Left colon (tissue), 2 donors: ENCODE measurements at places on chromosomes 6 and 20.

DNA sequence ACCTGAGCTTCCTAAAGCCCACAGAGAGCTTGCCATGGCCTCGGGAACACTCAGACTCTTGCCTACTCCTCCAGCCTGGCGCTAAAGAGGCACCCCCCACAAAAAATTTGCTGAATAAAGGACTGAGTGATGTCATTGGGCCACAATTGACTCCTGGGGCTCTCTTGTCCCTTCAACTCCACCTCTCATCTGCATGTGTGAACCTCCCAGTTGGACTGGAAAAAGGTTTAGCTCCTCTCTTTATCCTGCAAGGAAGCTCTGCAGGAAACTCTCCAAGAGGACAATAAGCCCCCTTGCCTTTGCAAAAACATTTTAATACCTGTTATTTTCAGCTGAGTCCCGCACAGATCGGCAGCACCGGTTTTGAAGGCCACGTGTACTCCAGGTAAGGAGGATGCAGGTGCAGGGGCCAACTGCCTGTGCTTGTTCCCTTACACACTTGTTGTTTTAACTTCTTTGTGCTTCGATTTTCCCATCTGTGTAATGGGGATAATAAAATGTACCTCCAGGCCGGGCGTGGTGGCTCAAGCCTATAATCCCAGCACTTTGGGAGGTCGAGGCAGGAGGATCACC, 107.3 kb downstream of the TFAP2C start:
- DNase-seq: no peak

- no peak for DNase-seq
Measured at GRCh38 chr6:41167173-41167963, 4.5 kb upstream of the TREM2 start.

DNA sequence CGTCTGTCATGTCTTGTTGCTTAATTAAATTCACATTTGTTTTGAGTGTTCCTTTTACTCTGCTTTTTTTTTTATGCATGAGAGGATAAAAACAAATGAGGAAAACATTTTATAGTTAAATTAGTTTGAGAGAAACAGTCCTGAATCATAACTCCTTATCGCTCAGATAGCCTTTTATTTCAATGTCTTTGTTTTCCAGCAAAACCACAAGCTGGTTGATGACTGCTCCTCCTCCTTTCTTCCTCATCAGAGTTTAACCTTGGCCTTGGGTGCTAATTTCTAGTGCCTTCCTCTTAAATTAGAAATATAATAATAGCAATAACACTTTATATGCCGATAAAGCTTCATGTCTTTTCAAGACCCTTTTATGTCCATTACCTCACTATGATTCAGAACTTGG, 3.1 kb downstream of the NOX3 start:
- DNase-seq: no peak

GRCh38 chr6:57106990-57107389, 17.0 kb downstream of the ZNF451 start:
- DNase-seq: no peak

DNA sequence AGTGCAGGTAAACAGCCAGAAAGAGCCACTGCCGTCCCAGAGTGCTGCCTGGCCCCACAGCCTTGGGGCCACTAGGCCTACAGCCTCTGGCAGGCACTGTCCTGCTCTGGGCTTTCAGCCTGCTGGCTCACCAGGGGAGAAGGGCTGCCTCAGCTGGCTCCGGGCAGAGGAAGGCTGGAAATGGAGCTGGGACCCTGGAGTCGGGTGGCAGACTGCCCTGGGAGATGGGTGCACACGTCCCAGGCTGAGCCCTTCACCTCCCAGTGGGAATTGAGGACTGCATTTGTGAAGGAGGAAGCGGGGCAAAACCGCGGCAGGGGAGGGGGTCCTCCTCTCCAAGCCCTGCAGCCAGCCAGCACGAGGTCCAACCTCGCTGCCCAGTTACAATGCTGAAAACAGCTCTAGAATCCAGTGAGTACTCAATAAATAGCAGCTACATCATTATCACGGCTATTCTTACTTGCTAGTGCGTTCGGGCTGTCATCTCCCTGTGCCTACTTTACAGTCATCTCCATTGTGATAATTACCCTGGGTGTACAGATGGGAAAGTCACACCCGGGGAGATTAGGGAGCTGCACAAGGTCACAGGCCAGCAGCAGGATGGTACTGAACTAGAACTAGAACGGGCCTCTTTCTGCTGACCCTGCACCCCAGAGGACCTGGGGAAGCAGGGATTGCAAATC, 13.1 kb downstream of the ACSS1 start:
- DNase-seq: no peak

- DNase-seq: no peak
Measured at GRCh38 chr6:161088676-161089328, 97.2 kb downstream of the MAP3K4 start.

- DNase-seq: no peak
Measured at GRCh38 chr6:123524781-123525180, 112.0 kb downstream of the TRDN start.

DNA sequence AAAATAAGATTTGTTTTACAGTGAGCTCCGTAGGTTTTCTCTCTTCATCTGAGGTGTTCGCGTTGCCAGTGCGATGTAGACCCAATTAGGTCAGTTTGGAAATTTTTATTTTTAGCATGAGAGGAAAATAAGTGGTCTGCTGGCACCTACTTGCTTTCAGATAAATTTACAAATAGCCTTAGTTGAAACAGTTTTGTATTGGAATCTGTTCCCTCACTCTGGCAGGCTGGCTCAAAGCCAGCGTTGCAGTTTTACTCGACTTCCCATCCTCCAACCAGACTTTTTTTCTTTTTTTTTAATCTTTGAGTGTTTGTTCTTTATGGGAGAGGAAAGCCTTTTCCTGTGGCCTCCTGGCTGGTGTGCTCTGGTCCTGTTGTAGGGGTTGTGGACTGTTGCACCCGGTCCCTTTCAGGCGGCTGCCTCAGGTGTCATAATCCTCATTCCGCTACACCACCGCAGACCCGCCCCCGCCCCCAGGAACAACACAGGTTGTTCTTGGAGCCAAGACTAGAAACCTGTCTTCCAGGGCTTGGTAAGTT, 46.7 kb downstream of the TIAM2 start:
- no peak for DNase-seq
